Germinal center (tissue), 1 donor: ENCODE measurements at places on chromosomes 5 and 9.

DNA sequence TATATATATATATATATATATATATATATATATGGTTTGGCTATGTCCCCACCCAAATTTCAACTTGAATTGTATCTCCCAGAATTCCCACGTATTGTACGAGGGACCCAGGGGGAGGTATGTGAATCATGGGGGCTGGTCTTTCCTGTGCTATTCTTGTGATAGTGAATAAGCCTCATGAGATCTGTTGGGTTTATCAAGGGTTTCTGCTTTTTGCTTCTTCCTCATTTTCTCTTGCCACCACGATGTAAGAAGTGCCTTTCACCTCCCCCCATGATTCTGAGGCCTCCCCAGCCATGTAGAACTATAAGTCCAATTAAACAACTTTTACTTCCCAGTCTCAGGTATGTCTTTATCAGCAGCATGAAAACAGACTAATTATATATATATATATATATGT is 52.3 kb upstream of the ADAMTS2 start:
- DNase-seq: no peak

- no peak for DNase-seq
Observed at GRCh38 chr9:75921391-75922127, 31.1 kb downstream of the PCSK5 start.

DNA sequence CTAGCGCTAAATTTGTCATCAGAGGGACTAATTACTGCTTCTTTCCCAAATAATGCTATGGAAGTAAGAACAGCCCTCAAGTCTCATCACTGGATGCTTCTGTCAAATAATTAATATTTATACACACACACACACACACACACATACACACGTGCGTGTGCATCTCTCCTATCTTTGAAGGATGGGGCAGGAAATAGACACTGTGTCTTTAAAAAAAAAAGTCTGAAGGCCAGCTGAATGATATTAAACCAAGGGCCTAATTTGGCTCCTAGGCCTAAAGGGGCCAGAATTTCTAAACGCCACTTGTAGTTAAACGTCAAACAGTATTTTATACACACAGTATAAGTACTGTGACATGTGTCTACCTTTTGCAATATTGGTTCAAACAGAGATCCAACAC is 3.3 kb downstream of the SLF1 start:
- DNase-seq: no peak

DNA sequence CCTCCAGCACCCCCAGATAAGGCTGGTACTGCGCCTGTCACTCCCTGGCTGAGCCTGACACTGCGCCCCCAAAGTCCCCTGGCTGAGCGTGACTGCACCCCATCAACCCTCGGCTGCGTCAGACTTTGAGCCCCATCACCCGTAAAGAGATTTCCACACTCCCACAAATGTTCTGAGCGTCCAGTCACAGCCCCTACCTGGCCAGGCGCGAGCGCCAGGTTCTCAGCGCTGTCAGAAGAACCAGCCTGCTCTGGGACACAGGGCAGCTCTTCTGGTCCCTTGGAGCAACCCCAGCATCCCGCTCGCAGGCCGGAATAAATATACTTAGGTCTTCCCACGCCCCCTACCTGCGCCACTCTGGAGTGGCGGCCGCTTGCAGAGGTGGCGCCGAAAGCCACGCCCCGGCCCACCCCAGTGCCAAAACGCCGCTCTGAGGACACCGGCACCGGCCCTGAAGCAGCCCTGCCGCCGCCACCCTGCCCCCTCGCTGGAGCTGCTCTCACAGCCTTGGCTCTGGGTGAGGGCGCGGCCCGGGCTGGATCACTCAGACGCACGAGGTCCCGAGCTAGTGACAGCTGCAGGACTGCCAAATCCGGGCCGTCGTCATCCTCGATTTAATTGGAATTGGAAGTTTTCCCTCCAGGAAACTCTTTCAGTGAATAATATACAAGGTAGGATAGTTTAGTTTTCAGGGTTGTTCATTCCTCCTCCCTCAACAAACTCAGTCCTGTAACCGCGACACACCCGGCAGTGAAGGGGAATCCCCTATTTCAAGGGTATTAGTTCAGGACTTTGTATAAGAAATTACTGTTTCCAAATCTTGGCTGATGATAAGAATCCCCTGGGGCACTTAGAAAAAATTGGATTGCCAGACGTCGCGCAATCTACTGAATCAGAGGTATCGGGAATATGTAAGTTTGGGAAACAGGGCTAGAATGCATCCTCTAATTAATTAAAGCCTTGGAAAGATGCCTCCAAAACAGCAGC is 1.2 kb upstream of the CEMIP2 start:
- peak; percentile 64 for DNase-seq

DNA sequence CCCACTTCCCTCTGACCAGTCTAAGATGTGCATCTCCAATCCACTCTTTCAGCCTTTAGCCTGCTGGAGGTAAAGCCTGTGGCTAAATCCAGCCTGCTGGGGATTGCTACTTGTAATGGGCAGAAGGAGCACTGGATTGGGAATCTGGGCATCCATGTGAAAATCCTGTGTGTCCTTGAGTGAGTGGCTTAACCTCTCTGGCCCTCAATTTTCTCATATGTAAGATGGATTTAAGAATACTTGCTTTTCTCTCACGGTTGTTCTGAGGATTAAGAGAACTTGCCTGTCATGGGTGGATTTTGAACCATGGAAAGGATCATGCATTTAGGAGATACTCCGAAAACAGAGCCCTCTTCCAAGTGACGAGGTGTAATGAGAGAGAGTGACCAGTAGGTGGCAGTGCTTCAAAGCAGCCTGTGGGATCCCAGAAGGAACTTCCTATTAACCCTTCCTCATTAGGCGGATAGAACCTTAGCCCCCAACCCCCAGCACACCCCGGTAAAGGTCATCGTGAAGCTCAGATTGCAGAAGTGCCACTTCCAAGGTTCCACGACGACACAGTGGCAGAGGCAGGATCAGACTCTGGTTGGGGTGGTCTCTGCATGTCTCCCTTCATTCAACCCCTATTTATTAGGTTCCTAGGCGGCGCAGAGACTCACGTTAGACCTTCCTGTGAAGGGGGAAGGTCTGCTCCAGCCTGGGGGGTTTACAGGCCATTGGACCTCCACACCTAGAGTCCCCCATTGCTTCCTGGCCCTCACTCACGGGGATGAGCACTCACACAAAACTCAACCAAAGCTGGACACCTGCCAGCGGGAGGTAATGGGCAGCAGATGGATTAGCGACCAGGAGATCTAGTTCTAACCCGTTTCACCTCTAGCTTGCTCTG is 68.7 kb upstream of the ZNF618 start:
- peak; percentile 66 for DNase-seq

GRCh38 chr9:115606838-115607237 is 488.9 kb upstream of the TNC start:
- no peak for DNase-seq

DNA sequence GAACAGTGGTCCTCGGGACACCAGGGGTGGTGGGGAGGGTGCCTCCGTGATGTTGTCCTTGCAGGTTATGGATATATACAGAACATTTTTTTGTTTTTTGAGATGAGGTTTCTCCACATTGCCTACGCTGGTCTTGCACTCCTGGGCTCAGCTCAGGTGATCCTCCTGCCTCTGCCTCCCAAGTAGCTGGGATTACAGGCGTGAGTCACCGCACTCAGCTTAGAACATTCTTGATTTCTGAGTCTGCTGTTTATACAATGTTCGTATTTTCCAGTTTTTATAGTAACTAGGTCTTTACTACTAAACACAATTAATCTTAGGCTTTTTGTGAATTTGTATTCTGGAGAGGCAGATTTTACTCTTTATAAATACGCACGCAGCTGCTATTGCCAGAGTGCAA is 6.0 kb downstream of the PMPCA start:
- DNase-seq: no peak

GRCh38 chr5:95919658-95920057 is 42.0 kb downstream of the ELL2 start:
- no peak for DNase-seq

DNA sequence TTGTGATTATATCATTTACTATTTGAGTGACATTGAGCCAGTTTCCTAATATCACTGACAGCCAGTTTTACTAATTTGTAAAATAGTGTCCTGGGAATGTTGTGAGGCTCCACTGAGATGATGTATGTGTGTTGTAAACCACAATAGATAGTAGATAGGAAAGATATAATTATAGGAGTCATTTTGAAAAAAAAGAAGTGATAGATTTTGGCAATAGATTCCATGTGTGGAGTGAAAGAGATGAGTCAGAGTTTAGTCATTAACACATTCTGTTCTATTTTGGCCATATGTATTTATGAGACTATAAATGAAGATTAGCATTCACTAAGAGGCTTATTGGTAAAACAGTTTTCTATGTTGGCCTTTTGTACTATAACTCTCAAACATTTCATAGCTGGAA is 388.2 kb downstream of the FAM170A start:
- DNase-seq: no peak

DNA sequence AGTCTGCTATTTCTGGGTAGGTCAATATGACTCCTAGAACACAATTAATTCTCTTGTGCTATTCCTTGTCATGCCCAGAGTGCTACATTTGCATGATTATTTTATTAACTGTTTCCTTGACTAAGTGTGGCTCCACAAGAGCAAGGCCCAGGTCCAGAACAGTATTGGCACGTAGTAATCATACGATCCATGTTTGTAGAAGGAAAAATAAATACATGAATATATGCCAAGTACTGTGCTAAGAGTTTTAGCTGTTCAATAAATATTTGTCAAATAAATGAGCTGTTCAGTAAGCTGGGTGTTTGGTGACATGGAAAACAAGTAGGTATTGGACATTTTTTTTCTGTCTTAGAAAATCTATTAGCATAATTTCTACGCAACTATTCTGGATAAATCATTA is 995.9 kb downstream of the MAT2B start:
- DNase-seq: no peak

DNA sequence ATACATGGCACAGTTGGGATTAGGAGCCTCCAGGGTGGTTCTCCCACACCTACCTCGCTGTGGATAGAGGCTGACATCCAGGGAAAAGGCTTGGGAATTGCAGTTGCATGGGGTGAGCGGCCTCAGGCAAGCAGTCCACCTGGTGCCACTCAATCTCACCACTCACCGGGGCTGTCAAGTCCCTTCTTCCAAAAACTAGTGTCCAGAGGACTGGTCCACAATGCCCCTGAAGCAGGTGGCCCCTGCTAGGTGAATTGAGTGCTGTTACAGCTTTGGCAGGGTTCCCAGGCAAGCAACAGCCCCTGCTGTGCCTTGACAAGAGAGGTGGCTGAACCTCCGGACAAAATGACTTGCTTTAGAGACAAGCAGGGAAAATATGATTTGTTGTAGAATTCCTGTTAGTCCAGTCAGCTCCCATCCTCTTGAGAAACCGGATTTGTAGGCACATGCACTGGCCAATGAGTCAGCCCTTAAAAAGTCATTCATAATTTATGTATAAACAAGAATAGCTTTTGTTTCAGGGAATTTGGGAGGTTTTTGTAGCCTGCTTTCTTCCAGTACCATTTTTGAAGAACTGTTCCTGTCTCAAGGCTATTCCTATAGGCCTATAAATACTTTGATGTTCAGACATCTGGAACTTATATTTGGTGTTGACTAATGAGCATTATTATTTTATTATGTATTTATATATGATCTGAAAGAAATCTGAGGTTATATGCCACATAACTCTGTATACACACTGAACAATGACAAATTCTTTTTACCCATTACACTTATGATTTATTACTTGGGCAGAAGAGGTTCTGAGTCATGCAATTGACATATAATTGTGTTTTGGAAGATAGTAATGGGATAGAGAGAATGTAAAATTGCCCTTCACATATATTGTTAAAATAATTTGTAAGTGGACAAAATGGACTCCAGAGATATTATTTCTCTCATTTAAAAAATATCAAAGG is 411.1 kb downstream of the ACTL7B start:
- DNase-seq: no peak

- DNase-seq: no peak
Observed at GRCh38 chr5:82622205-82622604, 344.1 kb upstream of the RPS23 start.

- DNase-seq: no peak
Observed at GRCh38 chr5:78677777-78678668, 29.5 kb upstream of the LHFPL2 start.

DNA sequence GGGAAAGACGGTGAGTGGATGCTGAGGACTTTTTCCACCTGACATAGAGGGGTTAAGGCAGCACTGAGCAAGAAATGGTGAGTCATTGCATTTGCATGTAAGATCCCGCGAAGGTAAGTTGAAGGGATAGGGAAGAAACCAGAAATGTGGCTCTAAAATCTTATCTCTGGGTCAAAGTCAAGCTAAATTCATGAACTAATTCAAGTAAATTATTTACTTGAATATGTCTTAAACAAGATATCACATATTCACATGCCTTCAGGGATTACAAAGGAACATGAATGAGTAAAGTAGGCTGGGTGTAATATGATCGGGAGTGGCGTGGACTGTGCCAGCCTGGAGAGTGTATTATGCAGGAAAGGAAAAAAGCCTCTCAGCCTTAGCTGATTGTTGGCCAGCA is 74.4 kb upstream of the EQTN start:
- DNase-seq: no peak

DNA sequence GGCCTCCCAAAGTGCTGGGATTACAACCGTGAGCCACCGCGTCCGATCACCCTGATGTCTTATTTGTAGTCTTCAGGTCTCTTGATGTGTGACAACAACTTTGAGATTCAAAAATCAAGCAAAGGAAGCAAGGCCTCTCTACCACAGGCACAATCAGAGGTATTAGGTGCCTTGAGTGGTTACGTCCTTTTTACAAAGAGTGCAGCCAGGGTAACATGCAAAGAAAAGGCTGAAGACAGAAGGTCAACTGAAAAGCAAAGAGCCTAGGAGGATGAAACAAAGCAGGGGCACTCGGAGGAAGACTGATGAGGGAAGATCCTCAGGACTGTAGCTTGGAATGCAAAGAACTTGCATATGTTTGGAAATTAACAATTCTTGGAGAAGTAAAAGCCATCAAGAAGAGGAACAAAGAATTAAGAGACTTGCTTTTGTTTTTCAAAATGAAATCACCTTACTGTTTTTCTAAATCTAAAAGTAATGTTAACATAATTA is 362.1 kb downstream of the EBF1 start:
- DNase-seq: no peak

GRCh38 chr9:128409978-128410377 is 10.7 kb upstream of the CERCAM start:
- DNase-seq: no peak

DNA sequence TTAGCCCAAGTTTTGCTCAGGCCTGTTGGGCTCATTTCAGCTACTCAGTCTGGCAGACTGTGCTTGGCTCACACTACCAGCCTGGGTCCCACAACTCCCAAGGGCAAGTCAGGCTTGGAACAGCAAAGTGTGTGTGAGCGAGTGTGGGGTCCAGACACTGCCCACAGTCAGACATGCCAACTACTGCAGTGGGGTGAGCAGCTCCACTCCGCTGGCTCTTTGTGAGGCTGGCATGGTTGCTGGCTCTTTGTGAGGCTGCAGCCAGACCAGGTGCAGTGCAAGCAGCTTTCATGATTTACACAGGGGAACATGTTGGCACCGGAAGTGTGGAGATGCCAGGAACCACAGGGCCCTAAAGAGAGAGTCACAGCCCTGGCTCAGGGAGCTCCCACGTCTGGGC is 606.7 kb upstream of the FAM174A start:
- DNase-seq: no peak

- DNase-seq: no peak
Observed at GRCh38 chr9:138022121-138022741, 144.6 kb downstream of the CACNA1B start.

GRCh38 chr5:173512637-173513435 is 103.6 kb downstream of the BOD1 start:
- DNase-seq: no peak

GRCh38 chr5:128674837-128675446 is 136.9 kb upstream of the FBN2 start:
- DNase-seq: peak; percentile 28

- no peak for DNase-seq
Observed at GRCh38 chr5:1033606-1034420, 25.2 kb downstream of the NKD2 start.
